ENCODE measurements at places on chromosomes 3 and 15. TPM values are rescaled to one million over a fixed set of nuclear protein-coding genes. Genes with fewer than 3 reads are reported as not detected.

Gene UBA5
- 60.1 TPM for polyA plus RNA-seq

Gene LMAN1L
- not detected for polyA plus RNA-seq

Gene SHISA5
- 102 TPM for polyA plus RNA-seq

Gene ERC2
- polyA plus RNA-seq: 3.4 TPM

Gene GATM
- polyA plus RNA-seq: 252 TPM

GRCh38 chr3:127043731-127044510 lies 61.0 kb downstream of the PLXNA1 start:
- no peak for DNase-seq

DNA sequence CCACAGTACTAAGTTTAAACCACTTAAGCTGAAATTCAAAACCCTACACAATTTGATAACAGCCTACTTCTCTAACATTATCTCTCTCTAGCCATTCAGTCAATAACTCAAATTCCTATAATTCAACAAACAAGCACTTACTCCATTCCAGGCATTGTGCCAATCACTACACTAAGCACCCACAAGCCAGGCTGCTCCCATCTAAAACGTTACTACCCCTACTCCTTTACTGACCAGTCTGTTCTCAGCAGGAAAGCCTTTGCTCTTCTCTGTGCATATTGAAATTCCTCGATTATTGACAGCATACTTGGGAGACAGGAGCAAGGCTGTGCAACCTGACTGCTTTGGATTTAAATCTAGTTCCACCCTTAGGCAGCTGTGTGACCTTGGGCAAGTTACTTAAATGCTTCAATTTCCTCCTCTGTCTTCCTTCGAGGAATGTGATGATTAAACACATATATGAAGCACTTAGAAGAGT lies 177.2 kb upstream of the THBS1 start:
- DNase-seq: no peak

DNA sequence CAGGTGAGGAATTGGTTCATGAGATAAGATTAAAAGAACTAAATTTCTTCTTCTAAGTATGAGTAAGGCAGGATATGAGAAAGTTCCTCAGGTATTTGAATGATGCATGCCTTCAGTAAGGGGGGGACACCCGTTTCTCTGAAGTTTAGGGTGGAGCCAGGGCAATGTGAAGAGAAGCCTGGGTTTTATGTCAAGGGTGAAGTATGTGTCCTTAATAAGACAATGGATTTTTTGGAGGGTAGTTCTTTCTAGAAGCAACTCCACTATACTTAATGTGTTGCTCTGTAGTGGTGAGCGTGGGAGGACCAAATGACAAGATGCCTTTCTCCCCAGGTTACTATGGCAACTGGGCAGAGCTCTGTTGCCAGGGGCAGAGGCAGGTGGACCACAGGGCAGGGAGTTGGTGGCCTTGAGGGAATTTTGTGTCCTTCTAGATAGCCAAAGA lies 44.0 kb downstream of the PHLDB2 start:
- no peak for DNase-seq

- peak; percentile 62 for DNase-seq
Measured at GRCh38 chr3:10015461-10015904, 10.8 kb upstream of the FANCD2 start.

DNA sequence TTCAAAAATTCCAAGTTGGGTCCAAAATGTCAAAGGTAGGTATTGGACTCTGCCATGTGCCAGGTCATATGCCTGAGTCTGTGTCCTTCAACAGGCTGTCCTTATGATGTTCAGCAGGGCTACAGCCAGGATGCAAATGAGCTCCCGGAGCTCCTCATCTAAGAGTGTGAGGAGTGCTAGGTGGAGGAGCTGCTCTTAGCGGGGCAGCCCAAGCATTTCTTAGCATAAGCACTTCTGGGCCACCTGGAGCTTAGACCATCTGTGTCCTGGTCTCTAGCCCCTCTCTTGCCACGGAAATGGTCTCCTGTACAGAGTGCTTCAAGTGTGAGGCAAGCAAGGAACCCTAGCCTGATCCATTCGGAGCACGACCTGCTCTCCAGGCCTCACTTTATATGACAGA lies 64.6 kb upstream of the PRR23C start:
- DNase-seq: no peak

GRCh38 chr15:74725845-74726773 lies 781 bp upstream of the CYP1A1 start:
- DNase-seq: no peak

DNA sequence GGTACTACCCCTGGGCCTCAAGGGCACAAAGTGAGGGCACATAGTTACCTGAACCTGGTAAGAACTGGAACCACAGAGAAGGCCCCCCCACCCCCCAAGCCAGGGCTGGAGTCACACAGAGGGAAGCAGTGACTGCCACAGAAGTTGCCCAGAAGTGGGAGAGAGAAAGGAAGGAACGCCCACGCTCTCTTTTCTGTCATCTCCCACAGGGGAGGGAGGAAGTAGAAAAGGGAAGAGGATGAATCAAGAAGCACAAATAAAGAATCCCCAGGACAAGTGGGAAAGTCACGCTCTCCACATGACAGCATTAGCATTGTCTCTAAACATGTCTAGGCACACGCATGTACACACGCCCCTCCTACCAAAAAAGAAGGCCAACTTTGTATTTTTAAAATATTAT lies 114.7 kb upstream of the FRMD4B start:
- DNase-seq: no peak
